ENCODE measurements at places on chromosomes 7 and 10.

GRCh38 chr7:2775376-2775775, 68.7 kb downstream of the GNA12 start:
- no peak for DNase-seq

DNA sequence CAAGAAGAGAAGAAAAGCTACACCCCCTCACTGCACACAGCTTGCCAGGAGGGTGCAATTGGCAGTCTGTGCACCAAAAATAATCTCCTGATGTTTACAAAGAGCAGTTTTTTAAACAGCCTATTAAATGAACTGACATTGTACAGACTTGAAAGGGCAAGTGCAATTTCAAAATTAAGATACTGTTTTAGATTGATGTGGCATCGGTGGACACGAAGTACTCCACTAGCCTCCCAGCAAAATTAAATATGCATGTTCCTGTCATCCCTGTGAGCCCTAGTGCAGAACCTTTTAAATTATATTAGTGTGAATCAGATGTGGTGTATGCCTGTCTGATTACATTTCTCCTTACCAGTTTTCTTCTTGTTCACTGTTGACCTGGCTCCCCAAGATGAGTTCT, 87.9 kb downstream of the WIPF3 start:
- DNase-seq: no peak

GRCh38 chr7:92997152-92997551, 120.6 kb downstream of the SAMD9 start:
- DNase-seq: no peak

- DNase-seq: no peak
Measured at GRCh38 chr7:157499121-157499834, 162.5 kb downstream of the DNAJB6 start.

DNA sequence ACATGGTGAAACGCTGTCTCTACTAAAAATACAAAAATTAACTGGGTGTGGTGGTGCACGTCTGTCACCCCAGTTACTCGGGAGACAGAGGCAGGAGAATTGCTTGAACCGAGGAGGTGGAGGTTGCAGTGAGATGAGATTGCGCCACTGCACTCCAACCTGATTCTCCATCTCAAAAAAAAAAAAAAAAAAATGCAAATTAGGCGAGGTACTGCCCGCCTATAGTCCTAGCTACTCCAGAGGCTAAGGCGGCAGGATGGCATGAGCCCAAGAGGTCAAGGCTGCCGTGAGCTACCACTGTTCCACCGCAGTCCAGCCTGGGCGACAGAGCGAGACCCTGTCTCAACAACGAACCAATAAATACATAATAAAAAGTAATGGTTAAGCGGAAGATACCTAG, 1.1 kb upstream of the EIF4H start:
- DNase-seq: no peak
